Activated T-helper 17 cell treated with anti-CD3 and anti-CD28 coated beads, Interleukin-2, amount 50 U/mL, for 72 hours (primary cell): ENCODE measurements at places on chromosomes 6 and 20. TPM values are rescaled to one million over a fixed set of nuclear protein-coding genes. Genes with fewer than 3 reads are reported as not detected.
A peak's percentile ranks its signal among the peaks of the same experiment; 100 is the strongest.

GRCh38 chr6:130625825-130626527 is 201.2 kb upstream of the SMLR1 start:
- ATAC-seq, result peak; percentile 82

DNA sequence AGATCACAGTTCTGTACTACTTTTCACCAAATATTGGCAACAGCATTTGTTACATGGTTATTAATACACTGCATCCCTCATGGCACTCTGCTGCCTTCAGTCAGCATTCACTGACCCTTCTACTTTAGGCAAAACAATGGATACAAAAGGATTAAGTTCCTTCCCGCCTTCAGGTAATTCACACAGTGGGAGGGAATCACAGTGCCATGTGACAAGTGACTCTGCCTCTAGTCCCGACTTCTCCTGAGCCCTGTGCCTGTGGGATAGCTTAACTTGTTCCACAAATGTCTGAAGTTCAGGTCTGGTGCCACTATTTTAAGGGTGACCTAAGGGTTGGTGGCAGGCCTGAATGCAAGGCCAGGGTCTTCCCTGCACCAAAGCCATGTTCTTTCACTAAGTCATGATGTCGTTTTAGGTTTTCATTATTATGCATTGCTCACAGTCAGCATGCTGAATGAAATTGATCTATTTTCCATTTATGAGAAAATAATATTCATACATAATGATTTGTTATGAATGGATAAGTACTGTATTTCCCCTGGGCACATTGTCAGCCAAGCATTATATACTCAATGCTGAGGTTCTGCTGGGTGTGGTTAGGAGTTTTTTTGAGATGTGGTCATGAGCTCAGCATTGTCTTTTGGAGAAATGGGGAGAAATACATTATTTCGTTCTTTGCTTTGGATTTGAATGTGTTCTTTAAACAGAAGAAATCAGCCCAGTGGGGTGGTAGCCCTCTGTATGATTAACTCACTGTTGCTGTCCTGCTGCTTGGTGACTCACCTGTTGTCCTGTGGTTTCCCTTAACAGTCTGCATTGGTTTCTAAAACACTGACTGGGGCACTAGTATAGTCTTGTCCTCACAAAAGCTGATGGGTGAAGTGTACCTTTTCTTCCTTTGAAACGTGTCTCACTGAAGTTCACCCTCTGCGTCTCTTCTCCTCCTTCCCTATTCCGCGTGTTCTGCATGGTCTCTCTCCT is 66.4 kb downstream of the AFDN start:
- ATAC-seq, result peak; percentile 100

GRCh38 chr20:13717631-13718044 is 67.1 kb downstream of the ESF1 start:
- no peak for ATAC-seq

GRCh38 chr20:38896009-38896594 is 30.1 kb upstream of the FAM83D start:
- no peak for ATAC-seq

DNA sequence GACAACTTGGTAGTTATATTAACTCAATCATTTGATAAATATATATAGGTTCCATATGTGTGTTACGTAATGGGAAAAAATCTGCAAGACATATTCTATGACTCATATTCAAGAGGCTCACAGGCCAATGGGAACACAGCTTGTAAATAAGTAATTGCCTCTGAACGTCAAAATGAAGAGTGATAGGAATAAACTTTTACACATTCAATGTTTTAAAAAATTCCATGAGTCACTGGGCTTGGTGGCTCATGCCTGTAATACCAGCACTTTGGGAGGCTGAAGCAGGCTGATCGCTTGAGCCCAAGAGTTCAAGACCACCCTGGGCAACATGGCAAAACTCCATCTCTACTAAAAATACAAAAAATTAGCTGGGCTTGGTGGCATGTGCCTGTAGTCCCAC is 209.4 kb upstream of the MCHR2 start:
- no peak for ATAC-seq

- no peak for ATAC-seq
These were observed 38.4 kb downstream of the WDR27 start for GRCh38 chr6:169663468-169663867.

DNA sequence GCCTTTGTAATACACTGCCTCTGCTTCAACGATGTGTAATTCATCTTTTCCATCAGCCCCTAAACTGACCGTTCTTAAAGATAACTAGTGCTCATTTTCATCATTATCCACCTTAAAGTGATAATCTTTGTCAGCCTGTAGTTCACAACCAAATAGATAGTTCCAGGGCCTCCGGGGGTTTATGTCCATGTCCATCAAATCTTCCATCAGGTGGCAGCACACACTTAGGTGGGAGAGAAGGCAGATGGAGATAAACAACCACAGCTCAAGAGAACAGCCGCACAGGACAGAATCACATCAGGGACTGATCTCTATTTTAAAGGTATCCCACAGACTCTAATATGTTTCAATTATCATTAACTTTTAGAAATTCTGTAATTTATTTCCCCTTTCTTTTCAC is 90.9 kb downstream of the LMBRD1 start:
- no peak for ATAC-seq

- no peak for ATAC-seq
These were observed 138.3 kb upstream of the AKIRIN2 start for GRCh38 chr6:87840324-87840723.

GRCh38 chr20:34216382-34216742 is 24.9 kb upstream of the ASIP start:
- no peak for ATAC-seq

GRCh38 chr6:143544011-143544696 is 32.6 kb upstream of the FUCA2 start:
- ATAC-seq, result no peak

GRCh38 chr6:141354191-141354955 is 778.4 kb upstream of the GJE1 start:
- ATAC-seq, result no peak

GRCh38 chr6:21277601-21278374 is 315.8 kb upstream of the SOX4 start:
- ATAC-seq, result no peak

- peak; percentile 95 for ATAC-seq
These were observed 24.4 kb upstream of the C6orf62 start for GRCh38 chr6:24743265-24743943.

DNA sequence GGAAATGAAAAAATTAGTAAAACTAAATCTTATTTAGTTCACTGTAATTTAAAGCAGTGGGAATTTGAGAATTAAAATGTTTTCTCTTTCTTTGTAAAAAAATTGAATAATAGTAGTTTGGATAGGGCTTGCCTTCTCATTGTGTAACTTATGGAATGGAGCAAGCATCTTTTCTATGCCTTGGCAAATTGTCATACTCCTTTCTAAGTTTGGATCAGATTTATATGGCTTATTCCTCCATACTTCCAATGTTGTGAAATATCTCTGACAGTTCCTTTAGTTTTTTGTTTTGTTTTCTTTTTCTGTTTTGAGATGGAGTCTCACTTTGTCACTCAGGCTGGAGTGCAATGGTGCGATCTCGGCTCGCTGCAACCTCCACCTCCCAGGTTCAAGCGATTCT is 176.4 kb downstream of the SAMD5 start:
- no peak for ATAC-seq

DNA sequence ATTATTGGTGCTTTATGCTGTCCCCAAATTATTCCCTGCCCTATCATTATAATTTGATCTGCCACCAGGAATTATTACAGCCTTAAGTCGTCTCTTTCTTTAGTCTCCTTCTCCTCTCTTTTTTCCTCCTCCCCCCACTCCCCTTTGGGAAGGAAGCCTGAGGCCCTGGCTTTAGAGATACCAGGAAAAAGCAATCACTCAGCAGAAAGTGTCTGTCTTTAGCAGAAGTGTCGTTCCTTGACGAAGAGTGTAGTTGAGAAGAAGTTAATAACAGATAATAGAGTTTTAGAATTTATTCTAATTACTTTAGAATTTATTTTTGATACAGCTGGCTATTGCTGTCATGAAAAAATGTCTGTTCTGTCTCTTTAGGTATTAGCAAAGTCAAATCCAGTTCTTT is 16.5 kb downstream of the LIN28B start:
- ATAC-seq, result no peak

GRCh38 chr6:43276577-43277305 is 21.3 kb upstream of the SLC22A7 start:
- ATAC-seq, result no peak

- no peak for ATAC-seq
These were observed 188.0 kb upstream of the ADGRB3 start for GRCh38 chr6:68447112-68447511.

DNA sequence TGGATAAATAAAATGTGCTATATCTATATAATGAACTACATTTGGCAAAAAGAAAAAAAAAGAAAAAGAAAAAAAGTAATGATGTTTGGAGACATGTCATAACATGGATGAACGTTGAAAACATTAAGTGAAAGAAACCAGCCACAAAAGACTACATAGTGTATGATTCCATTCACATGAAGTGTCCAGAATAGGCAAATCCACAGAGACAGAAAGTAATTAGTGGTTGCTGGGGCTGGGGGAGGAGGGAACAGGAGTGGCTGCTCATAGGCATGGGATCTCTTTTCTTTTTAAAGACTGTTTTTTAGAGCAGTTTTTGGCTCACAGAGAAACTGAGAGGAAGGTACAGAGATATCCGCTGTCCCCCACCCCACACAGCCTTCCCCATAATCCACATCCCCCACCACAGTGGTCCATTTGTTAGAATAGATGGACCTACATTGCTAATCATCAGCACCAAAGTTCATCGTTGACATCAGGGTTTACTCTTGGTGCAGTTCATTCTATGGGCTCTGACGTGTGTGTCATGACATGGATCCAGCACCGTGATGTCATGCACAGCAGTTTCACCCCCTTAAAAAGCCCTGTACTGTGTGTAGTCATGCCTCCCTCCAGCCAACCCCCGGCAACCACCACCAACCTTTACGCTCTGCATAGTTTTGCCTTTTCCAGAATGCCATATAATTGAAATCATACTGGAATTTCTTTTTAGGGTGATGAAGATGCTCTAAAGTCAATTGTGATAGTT is 240.9 kb upstream of the RREB1 start:
- ATAC-seq, result no peak

GRCh38 chr6:169620171-169621130 is 81.4 kb downstream of the WDR27 start:
- no peak for ATAC-seq

DNA sequence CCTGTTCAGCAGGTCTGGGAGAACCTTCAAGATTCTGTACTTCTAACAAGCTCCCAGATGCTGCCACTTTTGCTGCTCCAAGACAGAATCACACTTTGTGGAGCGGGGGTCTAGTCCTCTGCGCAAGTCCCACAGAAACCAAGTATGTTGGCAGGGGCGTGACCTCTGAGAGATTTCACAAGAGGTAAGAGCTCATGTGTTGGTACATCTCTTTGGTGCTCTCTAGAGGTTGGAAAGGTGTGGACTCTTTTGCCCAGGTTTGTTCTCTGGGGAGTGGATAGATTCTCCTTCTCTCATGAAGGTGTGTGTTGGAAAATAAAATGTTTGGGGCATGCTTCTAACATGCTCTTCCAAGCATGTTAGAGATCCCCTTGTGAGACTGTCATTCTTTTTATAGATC is 340.9 kb upstream of the IRAK1BP1 start:
- no peak for ATAC-seq

DNA sequence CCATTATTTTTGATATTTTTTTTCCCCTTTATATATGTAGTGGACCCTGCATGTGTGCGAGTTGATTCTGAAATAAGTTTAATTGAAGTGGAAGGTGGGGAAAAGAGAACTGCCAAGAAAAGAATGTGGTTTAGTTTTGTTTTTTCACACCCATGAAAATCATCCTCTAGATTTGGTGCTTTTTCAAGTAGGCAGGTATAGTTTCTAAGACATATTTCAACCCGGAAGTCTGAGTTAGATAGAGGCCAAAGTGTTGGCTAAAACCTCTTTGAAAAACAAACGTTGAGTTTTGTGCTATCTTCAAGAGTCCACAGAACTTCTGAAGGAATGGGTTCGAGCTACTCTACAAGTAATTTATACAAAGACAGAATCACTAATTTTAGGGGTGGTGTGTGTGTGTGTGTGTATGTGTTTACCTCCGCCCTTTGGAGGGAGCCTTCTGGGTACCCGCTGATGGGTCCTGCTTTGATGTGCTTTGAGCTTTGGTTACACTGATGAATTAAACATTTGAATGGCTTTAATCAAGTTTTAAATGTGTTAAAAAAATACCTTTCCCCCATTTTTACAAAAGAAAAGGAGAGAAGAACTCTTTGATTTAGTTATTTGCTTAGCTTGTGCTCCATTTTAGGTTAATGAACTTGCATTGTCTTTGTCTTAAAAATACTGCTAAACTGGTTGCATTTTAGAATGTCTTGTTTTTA is 2.5 kb downstream of the RREB1 start:
- no peak for ATAC-seq

- no peak for ATAC-seq
These were observed 20.9 kb downstream of the TPX2 start for GRCh38 chr20:31759836-31760518.

- peak; percentile 90 for ATAC-seq
These were observed 25.1 kb upstream of the KIAA0408 start for GRCh38 chr6:127484212-127484863.

- ATAC-seq, result no peak
These were observed 99.1 kb upstream of the KCNQ5 start for GRCh38 chr6:72522735-72523141.

- ATAC-seq, result no peak
These were observed 437.3 kb downstream of the HDGFL1 start for GRCh38 chr6:23006656-23007055.

DNA sequence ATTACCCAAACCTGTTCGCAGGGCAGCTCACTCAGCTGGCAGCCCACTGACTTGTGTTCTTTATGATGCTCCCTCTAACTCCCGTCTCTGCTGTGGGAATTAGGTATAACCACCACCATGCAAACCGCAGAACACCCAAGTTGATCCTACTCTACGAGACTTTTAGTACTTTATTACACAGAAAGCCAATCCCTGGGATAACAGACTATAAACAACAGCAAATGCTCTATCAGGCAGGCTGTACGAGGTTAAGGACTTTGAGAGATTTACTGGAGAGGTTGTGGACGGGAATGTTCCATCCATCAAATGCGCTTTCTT is 241.1 kb downstream of the FOXC1 start:
- ATAC-seq, result no peak

DNA sequence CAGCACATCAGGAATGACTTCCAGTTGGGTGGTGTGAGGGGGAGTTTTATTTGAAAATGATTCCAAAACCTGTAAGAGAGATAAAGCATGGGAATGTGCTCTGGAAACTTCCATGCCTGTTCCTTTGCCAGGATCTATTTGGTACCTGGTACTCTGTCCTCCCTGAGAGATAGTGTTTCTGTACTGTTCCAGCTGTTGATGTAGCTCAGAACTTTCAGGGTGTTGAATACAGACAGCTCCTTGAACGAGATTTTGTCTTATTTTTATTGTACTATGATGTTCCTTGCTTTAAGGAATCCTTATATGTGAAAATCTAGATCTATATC is 148.7 kb upstream of the RIPOR2 start:
- ATAC-seq, result no peak

GRCh38 chr6:14086701-14087100 is 30.9 kb upstream of the CD83 start:
- peak; percentile 17 for ATAC-seq

The LHFPL5 gene
- 0.26 TPM for total RNA-seq

The ELOVL2 gene
- not detected for total RNA-seq

The SPAG4 gene
- 52.4 TPM for total RNA-seq

The OR2H2 gene
- total RNA-seq, result not detected

The NMBR gene
- not detected for total RNA-seq

The SEL1L2 gene
- total RNA-seq, result not detected

The SMLR1 gene
- total RNA-seq, result not detected

The ADGRF4 gene
- not detected for total RNA-seq

The NFYA gene
- total RNA-seq, result 25.0 TPM

The BPIFA1 gene
- total RNA-seq, result not detected

The DPPA5 gene
- not detected for total RNA-seq

The CABLES2 gene
- total RNA-seq, result 6.8 TPM
